ENCODE measurements at places on chromosomes 16 and 17.

GRCh38 chr16:81997738-81998137 lies 13.5 kb downstream of the SDR42E1 start:
- no peak for DNase-seq

DNA sequence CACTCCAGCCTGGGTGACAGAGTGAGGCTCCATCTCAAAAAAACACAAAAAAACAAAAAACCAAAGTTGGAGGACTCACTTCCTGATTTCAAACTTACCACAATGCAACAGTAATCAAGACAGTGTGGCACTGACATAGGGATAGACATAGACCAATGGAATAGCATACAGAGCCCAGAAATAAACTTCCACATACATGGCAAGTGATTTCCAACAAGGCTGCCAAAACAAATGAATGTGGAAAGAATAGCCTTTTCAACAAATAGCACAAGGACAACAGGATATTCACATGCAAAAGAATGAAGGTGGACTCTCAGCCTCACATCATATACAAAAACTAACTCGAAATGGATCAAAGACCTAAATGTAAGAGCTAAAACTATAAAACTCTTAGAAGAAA lies 36.8 kb upstream of the RASD1 start:
- no peak for DNase-seq

- no peak for DNase-seq
Measured at GRCh38 chr17:385836-386140, 33.2 kb upstream of the RPH3AL start.

DNA sequence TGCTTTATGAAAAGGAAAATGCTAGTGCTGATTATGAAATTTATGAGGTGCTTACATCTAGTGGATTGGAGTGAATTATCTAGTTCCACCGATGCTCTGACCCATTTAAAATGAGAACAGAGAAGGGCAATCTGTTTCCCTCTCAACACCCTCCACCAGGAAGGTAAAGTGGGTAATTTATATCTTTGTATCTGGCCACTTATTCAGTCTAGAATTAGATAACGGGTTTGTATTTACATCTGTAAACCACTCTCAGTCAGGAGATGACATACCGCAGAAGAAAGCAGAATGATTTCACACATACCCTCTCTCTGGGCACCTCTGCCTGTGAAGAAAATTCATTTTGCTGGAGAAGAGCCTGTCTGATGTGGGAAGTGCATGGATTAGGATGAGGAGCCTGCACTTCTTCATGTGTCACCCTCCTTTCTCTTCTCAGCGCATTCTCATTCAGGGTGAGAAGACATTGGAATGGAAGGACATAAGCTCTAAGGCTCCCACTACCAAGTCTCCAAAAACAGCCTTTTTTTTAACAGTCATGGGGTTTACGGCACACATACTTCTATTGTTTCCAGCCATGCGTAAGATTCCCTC lies 646.7 kb upstream of the SALL1 start:
- DNase-seq = no peak

DNA sequence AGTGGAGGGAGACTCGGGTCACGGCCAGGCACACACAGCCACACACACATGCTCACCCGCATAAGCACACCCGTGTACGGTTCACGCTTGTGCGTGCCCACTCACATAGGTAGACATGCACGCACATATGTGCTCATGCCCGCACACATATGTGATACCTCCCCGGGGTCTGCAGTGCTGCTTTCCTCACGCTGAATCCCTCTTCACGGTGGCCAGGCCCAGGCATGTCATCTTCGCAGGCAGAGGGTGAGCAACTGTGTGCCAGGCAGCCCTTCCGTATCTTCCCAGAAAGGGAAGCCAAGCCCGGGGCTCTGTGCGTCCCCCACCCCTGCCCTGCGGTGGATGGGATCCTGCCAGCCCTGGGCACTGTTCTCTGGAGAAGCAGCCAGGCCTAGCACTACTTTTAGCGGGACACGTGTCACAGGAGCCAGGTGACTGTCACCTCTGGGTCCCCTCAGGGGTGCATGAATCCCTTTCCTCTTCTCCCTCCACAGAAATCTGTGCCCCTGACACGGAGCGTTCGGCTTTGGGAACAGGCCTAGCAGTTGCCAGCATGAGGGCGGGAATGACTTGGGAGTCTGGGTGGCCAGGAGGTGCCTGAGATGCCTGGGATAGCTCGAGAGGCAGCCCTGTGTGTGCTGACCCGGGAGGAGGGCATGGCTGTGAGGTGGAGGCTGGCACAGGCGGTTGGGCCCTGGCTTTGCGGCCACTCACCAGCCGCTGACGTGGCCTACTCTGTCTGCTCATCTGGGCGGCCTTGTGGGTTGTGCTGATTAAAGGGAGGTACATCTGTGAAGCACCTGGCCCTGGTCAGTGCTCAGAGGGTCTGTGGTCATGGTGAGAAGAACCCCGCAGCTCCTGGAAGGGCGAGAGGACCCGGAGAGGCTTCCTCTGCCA lies 47.5 kb downstream of the BAIAP2 start:
- DNase-seq = no peak

GRCh38 chr17:80656590-80656989 lies 112.0 kb downstream of the RPTOR start:
- no peak for DNase-seq

DNA sequence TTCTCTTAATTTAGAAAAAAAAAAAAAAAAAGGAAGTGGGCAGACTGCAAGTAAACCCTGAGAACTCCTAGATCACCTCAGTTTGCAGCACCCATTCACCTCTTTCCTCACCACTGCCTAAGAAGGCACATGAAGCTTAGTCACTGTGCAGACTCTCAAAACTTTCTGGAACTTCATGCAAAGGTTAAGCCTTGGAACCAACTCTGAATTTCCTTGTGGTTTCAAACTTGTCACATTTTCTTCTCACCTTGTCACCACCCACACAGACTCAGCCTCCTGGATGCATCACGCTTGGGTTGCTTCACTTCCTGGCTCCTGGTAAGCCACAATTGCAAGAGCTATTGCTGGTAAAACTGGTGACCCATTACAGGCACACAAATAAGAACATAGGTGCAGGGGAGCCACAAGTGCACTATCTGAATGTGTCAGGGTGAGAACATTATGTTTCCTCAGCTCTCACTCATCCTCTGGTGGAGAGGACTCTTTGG lies 15.0 kb upstream of the CPD start:
- DNase-seq = no peak

GRCh38 chr17:80819422-80820164 lies 172.0 kb upstream of the CHMP6 start:
- no peak for DNase-seq

DNA sequence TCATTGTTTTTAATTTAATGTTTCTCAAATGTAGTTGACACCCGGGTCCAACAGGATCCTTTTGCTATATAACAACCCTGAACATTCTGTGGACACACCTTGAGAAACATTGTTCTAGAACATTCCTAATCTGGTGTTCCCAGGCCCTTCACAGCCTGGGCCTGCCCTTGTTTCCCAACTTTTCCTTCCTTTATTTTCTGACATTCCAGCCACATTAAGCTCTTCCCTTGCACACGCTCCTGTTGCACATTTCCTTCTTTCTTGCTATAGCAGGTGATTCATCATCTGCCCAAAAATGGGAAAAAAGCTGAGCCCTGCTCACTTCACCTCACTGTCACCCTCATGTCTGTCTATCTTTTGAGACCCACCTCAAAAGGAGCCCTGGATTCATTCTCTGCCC lies 67.9 kb upstream of the MARCHF10 start:
- no peak for DNase-seq

DNA sequence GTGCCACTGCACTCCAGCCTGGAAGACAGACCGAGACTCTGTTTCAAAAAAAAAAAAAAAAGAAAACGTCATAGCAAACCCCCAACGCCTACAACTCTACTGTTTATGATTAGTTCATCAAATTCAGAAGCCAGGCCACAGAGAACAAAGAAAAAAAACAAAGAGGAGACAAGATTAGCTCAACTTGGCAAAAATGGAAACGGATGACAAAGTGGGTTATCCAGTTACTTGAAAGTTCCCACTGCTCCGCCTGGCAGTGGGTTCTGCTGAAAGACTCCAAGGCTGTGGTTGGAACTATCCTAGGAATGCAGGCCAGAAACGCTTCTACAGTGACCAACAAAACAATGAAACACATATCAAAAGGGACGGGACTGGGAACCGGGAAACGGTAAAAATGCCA lies 53.1 kb downstream of the MRM3 start:
- no peak for DNase-seq

GRCh38 chr16:14337303-14338191 lies 266.4 kb downstream of the MRTFB start:
- no peak for DNase-seq

DNA sequence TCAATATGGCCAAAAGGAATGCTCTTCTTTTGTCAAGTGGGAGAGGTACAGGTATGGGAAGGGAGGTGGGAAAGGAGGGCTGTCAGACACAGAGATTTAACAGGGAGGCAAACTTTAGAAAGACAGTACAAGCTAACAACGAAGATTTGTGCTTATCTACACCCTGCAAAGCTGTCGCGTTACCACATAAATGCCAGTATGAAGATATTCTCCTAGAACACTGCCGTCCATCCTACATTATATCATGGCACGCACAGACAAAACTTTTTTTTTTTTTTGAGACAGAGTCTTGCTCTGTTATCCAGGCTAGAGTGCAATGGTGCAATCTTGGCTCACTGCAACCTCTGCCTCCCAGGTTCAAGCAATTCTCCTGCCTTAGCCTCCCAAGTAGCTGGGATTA lies 50.6 kb downstream of the STH start:
- DNase-seq = no peak

DNA sequence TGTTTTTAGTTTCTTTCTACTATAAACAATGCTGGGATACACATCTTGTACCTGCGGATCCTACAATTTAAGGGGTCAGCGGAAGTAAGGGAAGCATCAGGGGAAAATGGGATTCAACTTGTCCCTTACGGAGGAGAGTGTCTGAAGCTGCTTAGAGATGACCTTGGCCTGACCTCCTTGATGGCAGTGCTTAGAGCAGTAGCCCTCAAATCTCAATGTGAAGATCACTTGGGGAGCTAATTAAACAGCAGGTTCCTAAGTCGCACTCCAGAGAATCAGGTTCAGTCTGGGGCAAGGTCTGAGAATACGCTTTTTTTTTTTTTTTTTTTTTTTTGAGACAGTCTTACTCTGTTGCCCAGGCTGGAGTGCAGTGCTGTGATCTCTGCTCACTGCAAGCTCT lies 9.6 kb upstream of the METTL16 start:
- no peak for DNase-seq

DNA sequence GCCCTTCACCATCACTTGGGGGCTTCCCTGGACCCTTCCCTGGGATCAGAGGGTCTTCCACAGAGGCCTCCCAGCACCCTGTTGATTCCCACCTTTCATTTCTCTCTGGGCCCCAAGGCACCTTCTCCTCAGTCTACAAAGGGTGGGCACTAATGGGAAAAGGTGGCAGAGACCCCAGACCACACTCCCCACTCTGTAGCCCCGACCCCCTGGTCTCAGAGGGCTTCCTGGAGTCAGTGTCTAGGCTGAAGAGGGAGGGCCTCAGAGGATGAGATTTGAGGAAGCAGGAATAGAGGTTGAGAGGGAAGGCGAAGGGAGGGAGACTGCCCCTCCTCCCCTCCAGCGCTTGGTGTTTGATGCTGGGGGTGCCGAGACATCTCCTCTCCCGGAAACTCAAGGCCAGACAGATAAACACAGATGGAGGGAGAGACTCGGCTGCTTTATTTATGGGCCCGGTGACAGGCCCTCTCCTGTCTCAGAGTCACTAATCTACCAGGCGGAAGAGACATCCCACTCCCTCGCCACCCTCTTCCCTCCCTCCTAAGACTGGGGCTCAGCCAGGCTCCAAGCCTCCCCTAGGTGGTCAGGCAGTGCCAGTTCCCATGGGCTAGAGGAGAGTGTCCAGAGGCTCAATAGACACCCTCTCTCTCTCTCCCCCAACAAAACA lies 18.5 kb upstream of the SP2 start:
- DNase-seq = no peak

DNA sequence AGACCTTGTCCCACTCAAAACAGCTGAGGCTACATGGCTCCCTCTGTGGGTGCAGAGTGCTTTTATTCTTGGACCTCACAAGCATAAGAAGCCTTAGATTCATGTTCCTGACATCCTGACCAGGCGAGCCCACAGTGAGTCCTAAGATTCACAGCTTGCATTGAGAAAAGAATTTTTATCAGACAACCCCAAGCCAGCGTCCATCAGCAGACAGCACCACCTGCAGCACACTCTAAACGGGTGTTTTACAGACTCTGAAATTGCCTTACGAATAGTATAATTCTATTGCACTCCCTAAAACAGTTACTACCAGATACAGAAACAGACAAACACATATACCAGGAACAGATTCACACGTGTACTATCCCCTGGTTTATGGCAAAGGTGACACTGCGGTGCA lies 31.9 kb downstream of the C16orf78 start:
- DNase-seq = no peak

- no peak for DNase-seq
Measured at GRCh38 chr17:40645943-40646342, 1.7 kb downstream of the SMARCE1 start.

DNA sequence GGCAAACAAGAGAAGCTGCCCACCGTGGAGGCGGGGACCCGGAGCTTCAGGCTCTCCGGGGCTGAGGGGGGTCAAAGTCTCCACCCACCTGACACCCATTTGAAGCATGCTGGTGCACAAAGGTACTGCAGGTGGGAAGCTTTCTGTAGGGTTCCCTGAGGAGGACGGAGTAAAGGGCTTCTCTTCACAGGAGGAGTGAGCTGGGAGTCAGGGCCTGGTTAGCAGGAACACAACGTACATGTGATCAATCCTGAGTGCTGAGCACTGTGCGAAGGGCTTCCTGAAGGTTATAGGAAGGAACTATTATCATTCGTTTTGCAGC lies 252.9 kb upstream of the RPL38 start:
- DNase-seq = no peak

GRCh38 chr17:78747488-78747887 lies 34.6 kb downstream of the CYTH1 start:
- DNase-seq = no peak

- no peak for DNase-seq
Measured at GRCh38 chr17:78795861-78796516, 13.9 kb upstream of the CYTH1 start.

- no peak for DNase-seq
Measured at GRCh38 chr16:87330646-87331045, 13.5 kb upstream of the C16orf95 start.

GRCh38 chr16:66188917-66189725 lies 177.4 kb upstream of the CDH5 start:
- DNase-seq = no peak

DNA sequence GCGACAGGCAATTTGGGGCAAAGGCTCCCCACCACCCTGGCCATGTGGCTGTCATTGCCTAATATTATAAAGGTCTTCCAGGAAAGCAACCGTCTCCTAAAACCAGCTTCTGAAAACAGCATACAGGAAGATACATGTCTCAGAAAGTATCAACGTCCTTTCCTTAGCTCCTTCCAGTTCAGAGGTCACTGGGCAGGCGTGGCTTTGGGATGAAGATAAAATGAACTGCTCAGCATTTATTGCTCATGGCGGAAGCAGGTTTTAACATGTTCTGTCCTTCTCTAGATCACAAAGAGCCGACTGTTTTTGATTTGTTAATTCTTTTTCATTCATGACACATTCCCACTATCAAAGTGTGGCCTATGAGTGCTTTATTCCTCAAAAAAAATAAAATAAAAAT lies 8.0 kb downstream of the CFAP20 start:
- no peak for DNase-seq

- no peak for DNase-seq
Measured at GRCh38 chr17:68238164-68238870, 9.5 kb upstream of the AMZ2 start.
